ENCODE measurements at places on chromosomes 12 and 14.

DNA sequence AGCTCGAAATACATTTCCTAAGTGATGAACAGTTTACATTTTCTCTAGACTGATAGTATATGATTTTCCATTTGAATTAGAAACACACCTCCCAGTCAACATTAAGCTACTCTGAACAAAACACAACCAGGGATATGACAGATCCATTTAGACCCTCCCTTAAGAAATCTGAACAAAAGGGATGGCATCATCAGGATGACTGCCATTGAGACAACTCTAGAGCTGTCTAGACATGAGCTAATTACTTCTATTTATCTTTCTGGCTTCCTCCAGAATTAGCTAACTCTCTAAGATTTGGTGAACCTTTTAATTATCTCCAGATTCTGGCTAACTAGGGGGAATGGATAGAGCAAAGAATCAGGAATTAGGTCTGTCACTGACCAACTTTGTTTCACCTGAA, 92.9 kb upstream of the IGF1 start:
- no peak for DNase-seq

- no peak for DNase-seq
Observed at GRCh38 chr12:27548301-27549199, 24.5 kb downstream of the PPFIBP1 start.

- no peak for DNase-seq
Observed at GRCh38 chr12:119229837-119230236, 51.1 kb downstream of the HSPB8 start.

DNA sequence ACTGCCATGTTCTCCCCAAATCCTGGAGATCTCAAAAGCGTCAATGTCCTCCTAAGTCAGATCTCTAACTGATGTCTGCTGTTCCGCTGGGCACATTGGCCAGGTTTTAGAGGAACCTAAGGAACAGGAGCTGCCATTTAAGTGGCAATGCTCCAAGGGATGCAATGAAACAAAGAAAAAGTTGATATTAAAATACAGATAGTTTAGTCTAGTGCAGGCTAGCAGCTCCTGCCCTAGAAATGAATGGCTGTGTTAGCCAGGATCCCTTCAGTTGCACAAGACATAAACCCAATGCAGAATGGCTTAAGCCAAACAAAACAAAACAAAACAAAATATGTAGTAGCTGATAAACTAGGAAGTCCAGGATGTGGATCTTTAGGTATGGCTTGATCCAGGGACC, 144.1 kb downstream of the HMGA2 start:
- DNase-seq, result no peak

DNA sequence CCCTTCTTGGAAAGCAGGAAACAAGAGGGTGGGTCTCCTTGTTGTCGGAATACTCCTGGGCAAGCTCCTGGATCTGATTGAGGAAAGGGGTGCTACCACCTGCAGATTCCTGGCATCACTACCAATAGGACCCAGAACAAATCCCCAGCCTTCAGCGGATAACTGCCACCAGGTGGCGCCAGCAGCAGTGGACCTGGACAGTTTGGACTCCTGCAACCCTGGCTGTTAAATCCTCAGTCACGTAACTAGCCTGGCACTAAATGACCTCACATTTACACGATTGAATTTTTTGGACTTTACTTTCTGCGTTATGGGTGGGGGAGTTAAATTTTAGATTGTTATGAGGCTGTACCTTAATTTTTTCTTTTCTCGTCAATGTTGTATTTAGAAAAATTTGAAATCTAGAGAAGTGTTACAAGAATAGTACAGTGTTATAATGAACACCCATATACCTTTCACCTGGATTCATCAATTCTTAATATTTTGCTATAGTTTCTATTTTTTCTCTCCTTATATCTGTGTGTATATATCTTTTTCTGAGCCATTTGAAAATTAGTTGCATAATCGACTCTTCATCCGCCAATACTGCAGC, 95.6 kb downstream of the GAS2L3 start:
- peak; percentile 11 for DNase-seq

GRCh38 chr12:127767656-127768055, 499.3 kb upstream of the TMEM132C start:
- DNase-seq, result no peak

- no peak for DNase-seq
Observed at GRCh38 chr14:69259527-69260189, at the start of gene GALNT16. Gene GALNT16, plus strand, starts transcription at chr14:69260158. Its CDS starts 133 bp downstream, at chr14:69260291.

GRCh38 chr14:104735830-104736642, 12.0 kb downstream of the ADSS1 start:
- no peak for DNase-seq

GRCh38 chr12:49236423-49236822, 28.5 kb upstream of the TUBA1C start:
- no peak for DNase-seq
